Neural crest cell (in vitro differentiated cells): ENCODE measurements at places on chromosomes 5 and 9. TPM values are rescaled to one million over a fixed set of nuclear protein-coding genes. Genes with fewer than 3 reads are reported as not detected.
A peak's percentile ranks its signal among the peaks of the same experiment; 100 is the strongest.

- peaks cover 37% of the 10 kb centered on the region for H3K4me1 ChIP-seq
- DNase-seq: no peak
- no peaks in the 10 kb centered on the region for H3K27me3 ChIP-seq
- peak overlapping the region; percentile 92 for H3K27ac ChIP-seq
Measured at GRCh38 chr5:149381261-149381985, 2.3 kb upstream of the IL17B start.

DNA sequence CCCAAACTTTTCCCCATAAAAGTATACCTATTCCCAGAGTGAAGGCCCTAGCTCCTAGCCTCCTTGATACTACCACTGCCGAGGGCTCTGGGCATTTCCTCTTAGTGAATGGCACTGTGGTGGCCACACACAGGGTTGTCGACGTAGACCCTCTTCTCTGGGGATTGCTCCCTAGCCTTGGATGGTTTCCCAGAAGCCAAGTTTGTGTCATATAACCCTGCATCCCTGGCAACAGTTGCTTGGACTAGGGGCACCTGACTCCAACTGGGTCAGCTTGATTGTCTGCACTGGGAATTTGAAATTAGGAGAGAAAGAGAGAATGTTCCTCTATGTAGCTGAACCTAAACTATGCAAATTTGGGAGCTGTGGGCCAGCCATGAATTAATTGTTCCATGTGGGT is 32.3 kb upstream of the KIF2A start:
- no peak overlapping the region for H3K4me3 ChIP-seq
- H3K27ac ChIP-seq: no peak overlapping the region
- H3K36me3 ChIP-seq: no peaks in the 10 kb centered on the region
- no peaks in the 10 kb centered on the region for H3K27me3 ChIP-seq

DNA sequence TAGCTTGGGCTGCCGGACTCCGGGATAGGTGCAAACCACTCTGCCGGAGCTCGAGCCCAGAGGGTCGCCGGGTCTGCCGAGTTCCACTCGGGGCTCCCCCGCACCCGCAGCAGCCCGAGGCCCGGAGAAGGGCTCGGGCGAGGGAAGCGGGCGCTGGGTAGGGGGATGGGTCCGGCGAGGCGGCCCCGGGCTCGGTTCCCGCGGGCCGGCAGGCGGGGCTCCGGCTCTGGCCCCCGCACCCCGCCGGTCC is 507 bp downstream of the RICTOR start:
- H3K27me3 ChIP-seq: peaks cover 22% of the 10 kb centered on the region
- peak overlapping the region; percentile 96 for H3K4me3 ChIP-seq

DNA sequence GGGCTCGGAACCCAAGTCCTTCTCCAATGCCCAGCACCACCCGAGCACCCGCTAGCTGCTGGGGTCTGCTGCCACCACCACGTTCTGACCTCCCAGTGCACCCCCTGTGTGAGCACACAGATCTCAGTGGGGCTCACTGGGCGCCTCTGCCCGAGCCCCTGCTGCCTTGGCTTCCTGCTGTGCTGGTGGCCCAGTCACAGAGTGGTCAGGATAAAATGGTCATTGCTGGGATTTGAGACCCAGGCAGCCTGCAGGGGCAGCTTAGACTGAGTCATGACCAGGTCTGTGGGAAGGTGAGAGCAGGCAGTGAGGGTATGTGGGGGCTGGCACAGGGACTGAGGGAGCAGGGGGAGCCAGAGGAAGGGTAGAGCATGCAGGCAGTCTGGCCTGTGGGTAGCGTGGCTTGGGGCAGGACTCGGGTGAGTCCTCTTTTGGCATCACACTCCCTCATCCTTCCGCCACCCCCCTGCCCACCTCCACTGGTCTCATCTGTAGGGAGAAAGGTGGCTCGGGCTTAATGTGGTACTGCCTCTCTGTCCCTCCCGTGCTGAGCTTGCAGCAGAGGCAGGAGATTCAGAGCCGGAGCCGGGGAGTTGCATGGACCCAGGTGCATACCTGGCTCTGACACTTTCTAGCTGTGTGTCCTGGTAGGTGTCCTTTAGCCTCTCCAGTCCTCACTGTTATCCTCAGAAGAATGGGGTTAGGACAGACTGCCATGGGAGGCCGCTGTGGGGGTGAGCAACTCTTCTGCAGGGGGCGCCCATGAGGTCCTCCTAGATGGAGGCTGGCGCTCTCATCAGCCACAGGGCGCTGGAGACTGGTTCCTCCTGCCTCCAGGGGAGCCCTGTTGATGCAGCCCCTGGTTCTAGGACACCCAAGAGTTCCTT is 32.1 kb downstream of the USP20 start:
- no peak overlapping the region for H3K4me3 ChIP-seq
- no peak for DNase-seq
- no peaks in the 10 kb centered on the region for H3K27me3 ChIP-seq
- peaks cover 11% of the 10 kb centered on the region for H3K4me1 ChIP-seq
- peak overlapping the region; percentile 57 for H3K27ac ChIP-seq

DNA sequence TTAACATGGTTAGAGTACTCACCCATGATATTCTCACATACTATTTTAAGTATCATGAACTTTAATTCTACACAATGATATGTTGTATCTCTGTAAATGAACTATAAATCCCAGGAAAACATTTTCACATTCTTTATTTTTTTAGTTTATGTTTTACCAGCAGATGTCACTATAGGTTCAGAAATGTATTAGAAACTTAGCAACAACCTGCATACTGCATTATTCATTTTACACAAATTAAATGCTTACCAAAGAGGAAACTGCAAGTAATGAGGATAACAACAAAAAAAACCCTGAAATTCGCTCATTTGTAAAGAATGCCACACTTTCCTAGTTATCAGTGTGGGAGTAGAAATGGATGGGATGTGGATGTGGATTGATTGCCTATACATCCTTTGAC is 217.5 kb upstream of the OTULINL start:
- no peak overlapping the region for H3K27ac ChIP-seq
- H3K27me3 ChIP-seq: no peaks in the 10 kb centered on the region
- DNase-seq: no peak
- peaks cover 26% of the 10 kb centered on the region for H3K36me3 ChIP-seq

DNA sequence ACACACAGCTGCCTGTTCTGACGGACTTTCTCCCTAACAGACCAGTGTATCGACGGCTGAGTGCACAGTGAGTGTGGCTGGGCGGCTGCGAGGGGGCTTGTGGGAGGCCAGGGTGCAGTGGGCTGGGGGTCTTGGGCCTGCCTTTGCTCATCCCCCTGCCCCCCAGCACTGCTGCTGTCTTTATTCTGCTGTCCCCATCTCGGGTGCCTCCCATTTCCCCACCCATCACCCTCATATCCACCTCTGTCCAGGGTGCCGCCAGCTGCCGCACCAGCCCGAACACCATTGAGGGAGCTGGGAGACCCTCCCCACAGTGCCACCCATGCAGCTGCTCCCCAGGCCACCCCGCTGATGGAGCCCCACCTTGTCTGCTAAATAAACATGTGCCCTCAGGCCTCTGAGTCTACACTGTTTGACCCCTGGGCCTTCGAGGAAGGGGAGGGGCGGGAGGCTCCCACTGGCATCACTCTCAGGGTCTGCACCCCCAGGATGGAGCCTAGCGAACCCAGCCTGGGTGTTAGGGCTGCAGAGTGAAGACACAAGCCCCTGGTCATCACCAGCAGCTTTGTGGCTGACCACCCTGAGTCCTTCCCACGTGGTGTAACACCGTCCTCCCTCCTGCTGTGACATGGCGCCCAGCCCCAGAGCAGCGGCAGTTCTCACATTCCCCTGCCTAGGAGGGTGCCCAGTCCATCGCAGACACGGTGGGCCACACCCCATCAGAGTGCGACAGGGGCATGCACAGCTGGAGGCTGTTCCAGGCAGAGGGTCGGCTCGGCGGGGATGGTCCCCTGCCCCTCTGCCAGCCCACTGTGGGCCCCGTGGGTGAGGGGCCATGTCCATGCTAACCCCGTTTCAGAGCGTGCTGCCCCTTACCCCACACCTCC is 4.0 kb downstream of the LCN2 start:
- H3K4me3 ChIP-seq: no peak overlapping the region
- H3K4me1 ChIP-seq: peaks cover 6% of the 10 kb centered on the region
- no peaks in the 10 kb centered on the region for H3K27me3 ChIP-seq
- no peak for DNase-seq

DNA sequence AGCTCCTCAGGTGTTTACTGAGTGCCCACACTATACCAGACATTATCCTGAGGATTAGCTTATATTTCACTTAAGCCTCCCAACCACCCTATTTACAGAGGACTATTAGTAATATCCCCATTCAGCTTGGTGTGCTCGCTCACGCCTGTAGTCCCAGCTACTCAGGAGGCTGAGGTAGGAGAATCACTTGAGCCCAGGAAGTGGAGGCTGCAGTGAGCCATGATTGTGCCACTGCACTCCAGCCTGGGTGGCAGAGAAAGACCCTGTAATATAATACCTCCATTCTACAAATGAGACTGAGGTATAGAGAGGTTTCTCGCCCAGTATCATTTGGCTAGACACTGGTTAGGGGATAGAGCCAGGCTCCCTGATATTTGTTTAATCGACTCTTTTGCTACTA is 18.0 kb upstream of the MATR3 start:
- DNase-seq: no peak
- H3K27me3 ChIP-seq: peaks cover 4% of the 10 kb centered on the region
- H3K27ac ChIP-seq: no peak overlapping the region
- H3K4me1 ChIP-seq: peaks cover 58% of the 10 kb centered on the region
- peak overlapping the region; percentile 90 for H3K4me3 ChIP-seq
- H3K36me3 ChIP-seq: peaks cover 3% of the 10 kb centered on the region

GRCh38 chr5:151952238-151952637 is 27.6 kb upstream of the GLRA1 start:
- H3K27ac ChIP-seq: no peak overlapping the region
- peaks cover 7% of the 10 kb centered on the region for H3K27me3 ChIP-seq
- no peaks in the 10 kb centered on the region for H3K4me1 ChIP-seq

DNA sequence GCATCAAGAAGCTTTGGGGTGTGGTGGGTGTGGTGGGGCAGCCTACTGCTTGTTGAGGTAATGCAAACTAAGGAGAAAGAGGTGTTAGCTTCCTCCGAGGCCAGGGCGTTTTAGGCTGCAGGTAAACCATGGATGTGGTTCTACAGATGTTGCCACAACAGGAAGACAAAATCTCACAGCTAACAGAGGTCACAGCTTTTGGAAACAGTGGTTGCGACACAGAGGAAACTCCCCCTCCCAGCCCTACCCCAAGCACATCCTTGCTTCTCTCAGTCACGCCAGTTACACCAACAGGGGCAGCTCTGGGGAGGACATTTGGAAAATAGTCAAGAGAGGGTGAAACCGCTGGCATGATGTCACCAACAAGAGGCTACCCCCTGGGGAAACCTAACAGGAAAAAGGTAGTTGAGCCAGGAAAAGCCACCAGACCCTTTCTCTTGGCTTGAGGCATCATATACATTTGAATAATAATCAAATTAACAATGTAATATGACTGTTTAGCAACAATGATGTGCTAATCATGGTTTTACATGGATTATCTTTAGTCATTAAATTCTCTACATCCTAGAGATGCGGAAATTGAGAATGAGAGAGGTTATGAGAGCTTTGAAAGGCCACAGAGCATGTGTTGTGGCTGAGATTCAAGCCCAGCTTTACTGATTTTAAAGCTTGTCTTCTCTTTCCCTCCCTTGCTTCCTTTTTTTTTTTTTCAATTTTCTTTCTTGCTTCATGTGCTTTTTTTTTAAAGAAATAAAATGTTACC is 82.2 kb upstream of the IL12B start:
- H3K4me3 ChIP-seq: no peak overlapping the region
- H3K27ac ChIP-seq: no peak overlapping the region
- H3K4me1 ChIP-seq: no peaks in the 10 kb centered on the region

- H3K27me3 ChIP-seq: peaks cover 3% of the 10 kb centered on the region
- H3K27ac ChIP-seq: no peak overlapping the region
- peaks cover 9% of the 10 kb centered on the region for H3K4me1 ChIP-seq
Measured at GRCh38 chr9:109556786-109557185, 58.7 kb upstream of the PTPN3 start.

DNA sequence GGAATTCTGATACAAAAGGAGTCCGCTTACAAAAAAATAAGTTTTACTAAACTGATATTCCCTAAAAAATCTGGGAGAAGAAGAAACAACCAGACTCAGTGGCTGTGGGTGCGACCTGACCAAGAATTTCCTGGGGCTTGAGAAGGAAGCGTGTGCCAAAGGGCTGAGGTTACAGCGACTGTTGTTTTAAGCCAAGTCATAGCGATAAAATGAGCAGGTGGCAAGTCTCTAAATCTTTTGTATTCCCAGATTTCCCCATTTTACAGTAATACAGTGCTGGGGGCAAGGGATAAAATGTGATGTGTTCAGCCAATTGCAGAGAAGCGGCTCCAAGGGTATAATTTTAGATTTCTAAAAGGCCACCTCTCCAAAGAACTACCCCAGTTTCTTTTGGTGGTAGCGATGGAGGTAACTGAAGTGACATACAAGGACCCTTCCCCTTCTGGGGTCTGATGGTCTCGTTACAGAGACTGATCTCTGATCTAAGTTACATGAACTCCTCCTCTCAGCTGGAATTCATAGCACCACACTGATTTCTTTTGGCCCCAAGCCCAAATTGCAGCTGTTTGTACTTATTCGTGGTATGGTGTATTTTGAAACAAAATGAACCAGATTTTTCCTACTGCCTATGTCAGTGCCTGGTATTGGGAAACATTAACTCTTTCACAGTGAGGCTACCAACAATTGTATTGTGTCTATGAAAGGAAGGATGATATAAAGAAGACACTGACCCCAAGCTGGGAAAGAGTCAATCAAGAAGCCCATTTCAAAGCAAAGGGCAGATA is 41.6 kb downstream of the LPAR1 start:
- no peak overlapping the region for H3K27ac ChIP-seq
- no peak overlapping the region for H3K4me3 ChIP-seq
- peaks cover 25% of the 10 kb centered on the region for H3K4me1 ChIP-seq
- no peaks in the 10 kb centered on the region for H3K36me3 ChIP-seq
- DNase-seq: no peak
- no peaks in the 10 kb centered on the region for H3K27me3 ChIP-seq

GRCh38 chr5:143056792-143057579 is 286.8 kb downstream of the ARHGAP26 start:
- H3K27me3 ChIP-seq: no peaks in the 10 kb centered on the region
- H3K4me3 ChIP-seq: no peak overlapping the region
- H3K36me3 ChIP-seq: no peaks in the 10 kb centered on the region
- DNase-seq: no peak

DNA sequence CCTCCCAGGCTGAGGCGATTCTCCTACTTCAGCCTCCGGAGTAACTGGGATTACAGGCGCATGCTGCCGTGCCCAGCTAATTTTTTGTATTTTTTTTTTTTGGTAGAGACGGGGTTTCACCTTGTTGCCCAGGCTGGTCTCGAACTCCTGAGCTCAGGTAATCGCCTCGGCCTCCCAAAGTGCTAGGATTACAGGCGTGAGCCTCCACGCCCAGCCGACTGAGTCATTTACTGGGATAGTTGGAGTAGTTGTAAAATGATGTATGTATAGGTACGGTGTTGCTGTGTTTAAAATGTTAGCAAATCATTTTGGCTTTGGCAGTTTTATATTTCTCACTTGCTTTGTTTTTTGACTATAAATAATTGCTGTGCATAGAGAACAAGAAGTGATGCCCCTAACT is 209.4 kb downstream of the ADAMTSL1 start:
- H3K27ac ChIP-seq: no peak overlapping the region
- peaks cover 21% of the 10 kb centered on the region for H3K4me1 ChIP-seq
- H3K27me3 ChIP-seq: no peaks in the 10 kb centered on the region
- no peak for DNase-seq

IFNB1 gene
- not detected in 2 replicates for total RNA-seq

SMIM32 gene
- total RNA-seq: 0.18 TPM in 1 of 2 replicates, not detected in the other

LCP2 gene
- not detected in 2 replicates for total RNA-seq

F12 gene
- total RNA-seq: 2.3 and 2.7 TPM in 2 replicates

TLX3 gene
- total RNA-seq: 0.51 and 0.52 TPM in 2 replicates

BTF3 gene
- total RNA-seq: 589 and 641 TPM in 2 replicates

FRRS1L gene
- total RNA-seq: 3.4 and 3.9 TPM in 2 replicates

RIC1 gene
- 21.6 and 22.4 TPM in 2 replicates for total RNA-seq

ORM2 gene
- total RNA-seq: not detected in 2 replicates

LOX gene
- total RNA-seq: 1.2 and 1.4 TPM in 2 replicates

MYORG gene
- 1.7 and 2.0 TPM in 2 replicates for total RNA-seq
